ENCODE measurements at places on chromosomes 11 and 22. TPM values are rescaled to one million over a fixed set of nuclear protein-coding genes. Genes with fewer than 3 reads are reported as not detected.
A peak's percentile ranks its signal among the peaks of the same experiment; 100 is the strongest.

DNA sequence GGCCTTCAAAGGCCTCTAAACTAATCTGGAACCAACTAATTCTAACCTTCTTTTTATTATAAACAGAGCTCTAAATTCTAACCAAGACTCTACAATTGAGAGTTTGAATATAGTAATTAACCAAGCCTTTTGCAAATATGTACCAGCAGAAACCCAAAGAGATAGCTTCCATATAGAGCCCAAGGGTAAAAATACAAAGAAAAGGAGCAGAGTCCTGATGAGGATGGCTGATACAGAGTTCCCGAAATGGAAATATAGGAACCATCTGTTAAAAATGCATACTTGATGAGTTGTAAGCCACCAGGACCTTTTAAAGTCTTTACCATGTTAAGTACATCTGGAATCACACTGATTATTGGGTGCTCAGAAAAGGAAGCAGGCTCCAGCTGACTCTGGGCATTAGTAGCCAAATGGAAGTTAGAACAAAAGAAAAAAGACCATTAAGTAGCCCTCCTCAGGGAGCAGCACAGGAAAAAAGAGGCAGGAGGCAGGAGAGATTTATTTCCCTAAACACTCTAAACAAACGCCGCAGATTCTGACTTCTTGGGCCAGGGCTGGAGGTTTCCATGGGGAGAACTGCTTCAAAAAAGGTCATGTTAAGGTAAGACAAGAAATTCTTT lies 463.1 kb upstream of the FAT3 start:
- DNase-seq: no peak
- H3K4me1 ChIP-seq: no peaks in the 10 kb centered on the region
- H3K4me3 ChIP-seq: no peak overlapping the region
- H3K27ac ChIP-seq: no peak overlapping the region
- H3K36me3 ChIP-seq: no peaks in the 10 kb centered on the region

TTC38 gene
- polyA plus RNA-seq: 117 TPM

DNA sequence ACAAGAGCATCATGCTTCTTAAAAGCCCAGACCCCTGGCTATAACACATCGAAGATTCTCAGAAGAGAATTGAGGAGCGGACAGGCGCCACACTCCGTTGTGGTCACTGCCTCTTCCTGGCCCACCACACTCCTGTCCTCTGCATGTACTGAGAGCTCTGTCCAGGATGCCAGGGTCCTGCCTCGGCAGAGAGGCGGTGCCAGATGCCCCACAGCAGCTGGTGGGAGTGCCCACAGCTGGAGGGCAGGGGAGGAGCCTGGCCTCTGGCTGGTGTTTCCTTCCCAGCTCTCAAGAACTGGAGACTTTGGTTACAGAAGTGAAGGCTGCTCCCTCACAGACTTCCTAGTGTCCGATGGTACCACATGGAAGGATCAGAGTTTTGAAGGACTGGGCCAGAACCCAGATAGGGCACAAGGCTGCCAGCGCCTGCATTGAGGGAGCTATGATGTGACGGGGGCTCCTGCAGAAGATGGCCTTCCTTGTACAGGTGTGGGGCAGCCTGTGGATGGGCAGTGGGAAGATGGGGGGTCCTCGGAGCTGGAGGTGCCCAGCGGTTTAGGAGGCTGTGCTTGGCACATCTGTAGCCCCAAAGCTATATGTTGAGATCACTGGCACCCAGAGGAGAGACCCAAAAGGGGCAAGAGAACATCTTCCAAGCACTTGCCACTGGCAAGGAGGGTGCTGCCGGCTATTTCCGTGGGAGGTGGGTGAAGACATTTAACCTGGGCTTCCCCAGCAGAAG lies 19.4 kb downstream of the RSPH14 start:
- H3K36me3 ChIP-seq: no peaks in the 10 kb centered on the region
- peaks cover 4% of the 10 kb centered on the region for H3K4me1 ChIP-seq
- no peak overlapping the region for H3K27ac ChIP-seq
- no peaks in the 10 kb centered on the region for H3K27me3 ChIP-seq

KCNJ11 gene
- 1.1 TPM for polyA plus RNA-seq

DNA sequence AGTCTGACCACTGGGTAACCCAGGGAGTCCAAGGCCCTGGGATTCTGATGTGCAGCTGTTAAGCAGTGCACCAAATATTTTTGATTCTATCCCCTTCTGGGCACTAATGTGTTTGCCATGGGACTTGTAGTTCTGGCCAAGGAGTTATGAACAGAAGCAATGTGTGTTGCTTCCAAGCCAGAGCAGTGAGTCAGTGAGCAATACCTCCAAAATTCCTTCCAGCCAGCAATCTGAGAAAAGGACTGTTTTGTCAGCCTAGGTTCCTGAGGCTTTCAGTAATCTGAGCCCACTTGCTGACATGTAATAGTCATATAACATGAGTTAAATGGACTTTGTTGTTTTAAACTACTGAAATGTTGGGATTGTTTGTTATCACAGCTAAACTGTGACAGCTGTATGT lies 311.4 kb downstream of the NELL1 start:
- no peak overlapping the region for H3K4me3 ChIP-seq
- DNase-seq: no peak
- no peaks in the 10 kb centered on the region for H3K27me3 ChIP-seq

OR10G7 gene
- not detected for polyA plus RNA-seq

PMM1 gene
- 50.2 TPM for polyA plus RNA-seq

CNTN5 gene
- polyA plus RNA-seq: 0.01 TPM

DNA sequence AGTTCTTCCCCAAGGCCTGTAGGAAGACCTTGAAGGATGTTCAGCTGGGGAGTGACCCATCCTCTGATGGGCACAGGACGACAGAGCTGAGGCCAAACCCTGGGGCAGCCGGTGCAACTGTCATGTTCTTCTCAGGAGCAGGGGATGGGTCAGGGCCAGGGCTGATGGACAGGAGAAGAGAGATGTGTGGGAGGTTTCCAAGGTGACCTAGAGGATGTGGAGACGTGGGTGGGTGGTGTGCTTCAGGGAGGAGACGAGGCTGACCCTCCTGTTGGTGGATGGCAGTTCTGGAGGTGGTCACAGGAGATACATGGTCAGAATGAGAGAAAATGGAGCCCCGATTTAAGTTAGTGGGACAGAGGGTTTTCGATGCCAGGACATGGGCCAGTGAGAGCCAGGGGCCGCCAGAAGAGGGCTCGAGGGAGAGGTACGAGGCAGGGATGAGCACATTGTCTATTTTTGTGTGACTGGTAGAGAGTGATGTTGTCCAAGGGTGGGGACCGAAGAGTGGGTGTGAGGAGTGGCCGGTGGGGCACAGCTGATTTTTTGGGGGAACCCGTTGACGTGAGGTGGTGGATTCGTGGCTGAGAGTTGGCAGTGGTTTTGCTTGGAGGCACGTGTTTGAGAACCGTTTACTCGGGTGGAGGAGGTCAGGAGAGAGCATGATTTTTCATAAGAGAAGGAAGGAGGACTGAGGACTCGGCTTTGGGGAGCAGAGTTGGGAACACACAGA lies 14.6 kb downstream of the TBC1D22A start:
- H3K27me3 ChIP-seq: no peaks in the 10 kb centered on the region
- no peak for DNase-seq
- H3K36me3 ChIP-seq: no peaks in the 10 kb centered on the region
- H3K4me1 ChIP-seq: peaks cover 37% of the 10 kb centered on the region
- no peak overlapping the region for H3K4me3 ChIP-seq

GRCh38 chr22:26169315-26170111 lies at the start of gene SEZ6L:
Gene SEZ6L, plus strand, starts transcription at chr22:26169462. Its CDS starts 208 bp downstream, at chr22:26169670.
- no peaks in the 10 kb centered on the region for H3K36me3 ChIP-seq
- DNase-seq: no peak
- H3K27ac ChIP-seq: no peak within 1 kb of the TSS
- H3K4me1 ChIP-seq: peaks cover 3% of the 10 kb centered on the region

DNA sequence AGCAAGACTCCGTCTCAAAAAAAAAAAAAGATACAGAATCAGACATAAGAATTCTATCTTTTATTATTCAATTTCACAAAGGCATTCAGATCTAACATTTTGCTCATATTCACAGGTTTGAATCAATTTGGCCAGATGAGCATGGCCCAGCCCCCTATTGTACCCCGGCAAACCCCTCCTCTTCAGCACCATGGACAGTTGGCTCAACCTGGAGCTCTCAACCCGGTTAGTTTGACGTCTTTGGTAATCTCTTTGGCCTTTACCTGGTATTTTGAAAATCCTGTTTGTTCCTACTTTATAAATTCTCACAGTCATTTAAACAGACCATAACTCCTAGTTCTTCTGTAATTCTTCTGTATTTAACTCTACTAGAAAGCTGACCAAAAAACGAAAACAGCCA lies 55.3 kb downstream of the EP300 start:
- no peaks in the 10 kb centered on the region for H3K4me1 ChIP-seq
- H3K4me3 ChIP-seq: no peak overlapping the region
- no peaks in the 10 kb centered on the region for H3K27me3 ChIP-seq
- H3K27ac ChIP-seq: no peak overlapping the region

DNA sequence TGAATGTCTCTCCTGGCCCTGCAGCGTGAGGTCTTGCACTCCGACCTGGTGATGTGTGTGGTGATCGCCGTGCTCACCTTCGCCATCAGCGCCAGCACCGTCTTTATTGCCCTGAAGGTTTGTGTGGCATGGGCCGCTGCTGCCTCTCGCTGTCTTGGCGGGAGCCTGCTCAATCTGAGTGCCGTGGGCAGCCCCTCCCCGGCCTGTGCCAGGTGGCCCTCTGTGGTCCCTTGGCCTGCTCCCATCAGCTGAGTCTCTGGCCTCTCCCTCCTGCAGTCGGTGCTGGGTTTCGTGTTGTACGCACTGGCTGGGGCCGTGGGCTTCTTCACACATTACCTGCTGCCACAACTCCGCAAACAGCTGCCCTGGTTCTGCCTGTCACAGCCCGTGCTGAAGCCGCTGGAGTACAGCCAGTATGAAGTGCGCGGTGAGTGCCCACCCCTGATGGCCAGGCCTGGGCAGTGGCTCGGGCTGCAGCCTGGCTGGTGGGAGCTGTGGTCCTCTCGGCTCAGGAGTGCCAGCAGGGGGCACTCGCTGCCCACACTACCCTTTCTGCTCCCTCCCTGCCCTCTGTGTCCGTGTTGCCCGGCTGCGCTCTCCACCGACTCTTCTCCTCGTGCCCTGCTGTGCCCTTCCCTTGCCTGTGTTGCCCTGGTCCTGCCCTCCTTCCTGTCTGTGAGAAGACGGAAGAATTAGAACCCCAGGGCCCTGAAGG lies 10.2 kb downstream of the PCNX3 start:
- peak; percentile 78 for DNase-seq
- peaks cover 19% of the 10 kb centered on the region for H3K36me3 ChIP-seq
- no peak overlapping the region for H3K27ac ChIP-seq
- peaks cover 2% of the 10 kb centered on the region for H3K4me1 ChIP-seq

DNA sequence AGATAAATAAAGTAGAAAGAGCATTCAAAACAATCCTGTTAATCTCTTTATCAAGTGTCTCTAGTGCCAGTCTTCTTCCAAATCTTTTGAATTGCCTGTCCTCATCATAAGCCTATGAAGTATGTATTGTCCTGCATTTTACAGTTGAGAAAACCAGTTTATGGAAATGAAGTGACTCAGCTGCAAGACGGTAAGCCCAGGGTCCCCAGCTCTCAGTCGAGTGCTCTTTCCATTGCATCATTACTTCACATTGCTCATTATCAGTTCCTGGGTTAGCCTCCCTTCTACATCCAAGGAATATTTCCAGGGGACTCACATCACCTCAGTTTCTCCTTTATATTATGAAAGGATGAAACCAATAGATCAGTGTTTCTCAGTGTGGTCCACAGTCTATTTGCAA lies 9.1 kb upstream of the P4HA3 start:
- no peaks in the 10 kb centered on the region for H3K27me3 ChIP-seq
- no peak overlapping the region for H3K27ac ChIP-seq
- H3K36me3 ChIP-seq: no peaks in the 10 kb centered on the region

ARHGAP42 gene
- 7.3 TPM for polyA plus RNA-seq
